Non-pigmented ciliary epithelial cell (primary cell): ENCODE measurements at places on chromosomes 12 and 14.
A peak's percentile ranks its signal among the peaks of the same experiment; 100 is the strongest.

DNA sequence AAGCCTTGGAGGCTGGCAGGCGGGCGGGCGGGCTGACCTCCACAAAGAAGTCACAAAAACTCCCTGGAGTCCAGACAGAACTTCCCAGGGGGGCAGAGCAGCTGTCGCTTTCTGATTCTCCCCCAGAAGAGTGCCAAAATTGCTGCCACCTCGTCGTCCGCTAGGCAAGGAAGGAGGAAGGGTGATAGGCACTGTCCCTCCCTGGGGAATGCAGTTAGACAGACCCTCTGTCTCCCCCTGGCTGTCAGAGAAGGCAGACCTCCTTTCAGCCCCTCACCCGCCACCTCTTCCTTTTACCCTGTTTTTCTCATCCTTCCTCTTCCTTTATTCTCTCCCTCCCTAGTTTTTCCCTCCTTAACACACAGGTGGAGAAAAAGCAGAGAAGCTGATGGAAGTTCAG is 18.7 kb downstream of the GRIN2B start:
- no peak for DNase-seq

GRCh38 chr14:38209572-38210557 is 2.2 kb downstream of the SSTR1 start:
- no peak for DNase-seq

- DNase-seq: no peak
Measured at GRCh38 chr14:73261520-73262426, 24.5 kb downstream of the PAPLN start.

GRCh38 chr12:32115404-32116104 is 8.9 kb downstream of the BICD1 start:
- peak; percentile 98 for DNase-seq

DNA sequence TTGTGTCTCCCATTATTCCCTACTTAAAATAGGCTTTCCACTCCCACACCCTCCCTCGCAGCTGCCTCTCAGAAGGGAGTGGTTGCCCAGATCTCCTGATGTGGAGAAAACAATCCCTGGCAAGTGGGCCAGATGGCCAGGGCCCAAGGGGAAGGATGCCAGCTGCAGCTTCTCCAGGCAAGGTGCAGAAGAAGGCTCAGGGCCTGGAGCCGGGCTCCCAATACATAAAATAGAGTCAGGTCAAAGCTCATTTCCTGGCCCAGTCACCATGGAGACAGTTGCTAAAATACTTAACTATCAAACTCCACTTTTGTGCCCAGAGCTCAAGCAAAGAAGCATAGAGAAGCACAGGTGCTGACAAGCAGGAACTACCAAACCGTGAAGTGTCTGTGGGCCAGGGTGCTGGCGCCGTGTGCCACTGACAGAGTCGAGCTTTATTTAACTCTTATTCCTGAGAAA is 45.7 kb upstream of the ITPR2 start:
- DNase-seq: no peak
